Kasumi-1 (cell line): ENCODE measurements at places on chromosomes 12 and 14.

- DNase-seq, result no peak
These were observed 107.1 kb upstream of the SLCO1C1 start for GRCh38 chr12:20588042-20588441.

DNA sequence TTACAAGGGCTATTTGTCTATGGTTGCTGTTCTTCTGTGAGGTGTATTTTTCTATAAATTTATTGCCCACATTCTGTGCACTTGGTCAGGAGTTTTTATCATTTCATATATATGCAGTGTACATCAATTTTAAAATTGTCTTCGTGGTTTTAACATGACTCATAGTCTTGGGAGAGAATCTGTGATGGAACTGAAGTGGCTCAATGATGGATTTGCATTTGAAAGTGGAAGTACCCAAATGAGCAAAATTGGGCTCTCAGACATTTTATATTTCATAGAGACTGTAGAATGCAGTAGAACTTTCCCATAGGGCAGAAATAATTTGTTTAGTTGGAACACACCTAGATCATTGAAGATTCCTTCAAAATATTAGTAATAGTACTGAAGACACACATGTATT lies 1.9 kb upstream of the SCFD1 start:
- DNase-seq, result peak; percentile 30

- DNase-seq, result no peak
These were observed 88.4 kb downstream of the POLR3B start for GRCh38 chr12:106445959-106446358.

DNA sequence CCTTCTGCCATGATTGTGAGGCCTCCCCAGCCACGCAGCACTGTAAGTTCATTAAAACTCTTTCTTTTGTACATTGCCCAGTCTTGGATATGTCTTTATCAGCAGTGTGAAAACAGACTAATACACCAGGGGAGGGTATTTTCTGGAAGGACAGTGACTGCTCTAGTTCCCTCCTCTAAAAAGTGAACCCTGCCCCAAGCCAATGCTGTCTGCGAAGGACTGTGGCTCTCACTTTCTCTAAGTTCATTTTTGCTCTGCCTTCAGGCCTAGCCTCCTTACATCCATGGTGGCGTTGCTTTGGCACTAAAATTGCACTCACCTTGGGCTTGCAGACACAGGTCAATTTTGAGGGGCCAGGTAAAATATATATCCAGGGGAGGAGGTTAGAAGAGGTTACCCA lies 323.0 kb downstream of the VRK1 start:
- no peak for DNase-seq

DNA sequence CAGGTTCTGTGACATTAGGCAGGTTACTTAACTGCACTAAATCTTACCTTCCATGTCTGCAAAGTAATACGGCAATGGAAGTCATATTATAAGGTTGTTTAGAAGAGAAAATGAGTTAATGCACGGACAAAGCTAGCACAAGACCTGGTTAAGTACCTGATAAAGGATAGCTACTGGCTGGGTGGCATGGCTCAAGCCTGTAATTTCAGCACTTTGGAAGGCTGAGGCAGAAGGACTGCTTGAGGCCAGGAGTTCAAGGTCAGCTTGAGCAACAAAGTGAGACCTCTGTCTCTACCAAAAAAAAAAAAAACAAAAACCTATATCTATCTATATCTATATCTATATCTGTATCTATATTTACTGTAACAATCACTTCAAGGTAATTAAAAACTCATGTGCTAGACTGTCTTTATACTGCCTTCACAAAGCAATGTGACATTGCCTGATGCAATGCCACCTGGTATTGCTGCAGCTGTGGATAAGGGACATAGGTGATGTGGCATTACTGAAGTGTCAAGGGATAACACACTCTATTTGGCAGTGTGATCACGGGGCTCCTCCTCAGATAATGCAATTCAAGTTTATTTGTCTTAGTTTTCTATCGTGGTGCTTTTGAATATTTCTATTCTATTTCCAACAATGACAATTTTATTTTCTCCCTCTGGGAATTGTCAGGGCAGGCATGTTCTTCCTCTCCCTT lies 107.1 kb downstream of the PAX9 start:
- DNase-seq, result no peak
